ENCODE measurements at places on chromosomes 3 and 15.

- DNase-seq = no peak
Observed at GRCh38 chr15:93488296-93488713, 399.3 kb upstream of the RGMA start.

DNA sequence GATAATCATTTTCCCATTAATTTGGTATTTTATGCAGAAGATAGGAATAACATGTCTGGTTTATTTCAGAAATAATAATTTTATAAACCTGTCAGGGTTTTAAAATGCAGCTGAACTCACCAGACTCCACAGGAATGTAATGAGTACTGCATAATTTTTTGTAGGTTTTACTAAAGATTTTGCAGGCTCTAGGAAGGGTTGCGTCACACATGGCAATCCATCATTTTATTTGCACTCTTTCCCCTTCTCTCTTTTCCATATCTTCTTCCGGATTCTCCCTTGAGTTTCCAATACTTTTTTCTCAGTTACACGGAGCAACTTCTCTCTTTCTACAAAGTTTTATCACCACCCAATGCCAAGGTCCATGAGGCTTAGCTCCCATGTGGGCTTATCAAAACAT is 234.7 kb downstream of the NFKBIZ start:
- DNase-seq = no peak

- no peak for DNase-seq
Observed at GRCh38 chr3:197023241-197023997, 6.2 kb downstream of the MELTF start.

DNA sequence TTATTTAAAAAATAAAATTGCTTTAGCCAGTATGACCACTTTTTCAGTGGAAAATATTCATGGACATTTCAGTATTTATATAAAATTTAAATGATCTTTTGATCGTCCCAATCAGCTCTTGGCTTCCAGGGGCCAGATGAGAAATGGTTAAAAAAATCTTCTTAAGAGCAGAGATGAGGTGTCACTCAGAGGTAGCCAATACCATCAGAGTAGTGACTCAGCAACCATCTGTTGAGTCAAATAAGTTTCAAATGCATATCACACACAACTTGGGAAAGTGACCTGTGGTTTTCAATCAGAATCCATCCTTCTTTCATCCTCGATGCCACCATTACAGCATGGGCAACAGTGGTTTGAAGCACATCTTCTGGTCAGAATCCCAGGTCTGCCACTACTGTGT is 958.8 kb upstream of the NR2F2 start:
- DNase-seq = no peak

DNA sequence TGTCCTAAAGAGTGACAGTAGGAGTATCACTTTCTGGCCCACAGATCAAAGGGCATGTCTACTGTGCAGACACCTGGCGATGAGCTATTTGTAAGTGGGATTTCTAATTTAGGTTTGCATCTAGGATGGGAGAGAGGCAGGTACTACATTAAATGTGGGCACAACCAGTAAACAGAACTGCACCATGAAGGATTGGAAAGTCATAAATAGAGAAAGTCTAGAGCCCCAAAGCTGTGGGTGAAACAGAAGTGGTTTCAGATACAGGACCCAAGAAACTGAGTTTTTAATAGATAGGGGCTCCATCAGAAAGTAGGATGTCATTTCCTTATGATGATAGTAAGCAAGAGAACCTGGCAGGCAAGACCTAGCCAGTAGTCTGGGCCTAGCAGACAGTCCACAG is 35.2 kb upstream of the SPPL2A start:
- no peak for DNase-seq

DNA sequence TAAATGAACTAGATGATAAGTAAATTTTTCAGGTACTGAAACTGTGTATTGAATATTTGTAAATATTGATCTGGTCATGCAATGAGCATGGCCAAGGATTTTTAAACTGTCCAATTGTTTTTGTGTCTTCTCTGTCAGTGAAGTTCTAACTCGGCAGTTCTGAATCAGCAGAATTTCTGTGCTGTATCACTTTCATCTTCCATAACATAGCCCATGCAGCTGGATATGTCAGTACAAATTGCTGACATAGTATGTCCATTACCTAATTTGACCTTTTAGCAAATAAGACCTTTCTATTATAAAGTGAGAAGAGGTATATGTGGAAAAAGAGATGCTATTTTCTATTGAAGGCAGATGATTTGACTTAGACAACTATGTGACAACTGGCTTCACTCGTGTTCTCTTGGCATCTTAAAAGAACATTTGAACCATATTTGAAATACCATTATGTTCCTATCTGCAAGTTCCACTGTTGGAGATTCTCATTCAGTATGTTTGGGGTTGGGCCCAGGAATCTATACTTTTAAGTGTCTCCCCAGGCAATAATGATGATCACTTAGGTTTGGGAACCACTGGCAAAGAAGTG is 90.4 kb downstream of the CMSS1 start:
- DNase-seq = no peak

DNA sequence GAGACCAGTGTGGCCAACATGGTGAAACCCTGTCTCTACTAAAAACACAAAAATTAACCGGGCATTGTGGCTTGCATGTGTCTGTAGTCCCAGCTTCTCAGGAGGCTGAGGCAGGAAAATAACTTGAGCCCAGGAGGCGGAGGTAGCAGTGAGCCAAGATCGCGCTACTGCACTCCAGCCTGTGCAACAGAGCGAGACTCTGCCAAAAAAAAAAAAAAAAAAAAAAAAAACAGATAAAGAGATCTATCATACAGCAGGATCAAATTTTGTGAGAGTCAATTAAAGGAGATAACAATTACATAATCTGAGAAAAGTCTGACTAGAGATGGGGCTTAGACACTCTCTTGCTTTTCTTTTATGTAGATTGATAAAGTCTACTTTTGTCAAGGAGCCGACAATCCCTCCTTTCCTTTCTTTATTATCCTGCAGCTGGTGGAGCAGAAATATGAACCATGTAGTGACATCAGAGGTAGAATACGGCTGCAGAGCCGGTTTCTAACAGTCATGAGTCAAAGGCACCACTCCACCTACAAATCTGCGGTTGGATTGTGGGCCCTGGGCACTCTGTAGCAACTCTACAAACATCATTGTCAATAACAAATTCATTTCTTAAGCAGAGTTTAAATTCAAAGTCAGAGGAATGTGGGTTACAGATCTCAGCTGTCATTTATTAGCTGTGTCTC is 9.0 kb downstream of the C2CD4A start:
- no peak for DNase-seq

DNA sequence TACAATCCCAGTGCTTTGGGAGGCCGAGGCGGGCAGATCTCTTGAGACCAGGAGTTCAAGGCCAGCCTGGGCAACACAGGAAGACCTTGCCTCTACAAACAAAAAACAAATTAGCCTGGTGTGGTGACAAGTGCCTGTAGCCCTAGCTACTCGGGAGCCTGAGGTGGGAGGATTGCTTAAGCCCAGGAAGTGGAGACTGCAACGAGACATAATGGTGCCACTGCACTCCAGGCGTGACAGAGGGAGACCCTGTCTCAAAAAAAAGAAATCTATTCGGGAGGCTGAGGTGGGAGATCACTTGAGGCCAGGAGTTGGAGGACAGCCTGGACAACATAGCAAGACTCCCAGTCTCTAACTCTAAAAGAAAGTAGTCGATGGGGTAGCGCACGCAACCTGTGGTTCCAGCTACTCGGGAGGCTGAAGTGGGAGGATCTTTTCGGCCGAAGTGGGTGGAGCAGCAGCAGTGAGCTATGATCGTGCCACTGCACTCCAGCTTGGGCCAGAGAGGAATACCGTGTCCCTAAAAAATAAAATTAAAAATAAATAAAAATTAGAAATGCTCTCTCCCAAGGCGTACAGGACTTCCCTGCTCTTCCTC is 775 bp downstream of the C3orf33 start:
- no peak for DNase-seq

GRCh38 chr3:77139624-77140023 is 99.7 kb downstream of the ROBO2 start:
- DNase-seq = no peak

GRCh38 chr3:197375001-197375441 is 76.6 kb upstream of the DLG1 start:
- no peak for DNase-seq

DNA sequence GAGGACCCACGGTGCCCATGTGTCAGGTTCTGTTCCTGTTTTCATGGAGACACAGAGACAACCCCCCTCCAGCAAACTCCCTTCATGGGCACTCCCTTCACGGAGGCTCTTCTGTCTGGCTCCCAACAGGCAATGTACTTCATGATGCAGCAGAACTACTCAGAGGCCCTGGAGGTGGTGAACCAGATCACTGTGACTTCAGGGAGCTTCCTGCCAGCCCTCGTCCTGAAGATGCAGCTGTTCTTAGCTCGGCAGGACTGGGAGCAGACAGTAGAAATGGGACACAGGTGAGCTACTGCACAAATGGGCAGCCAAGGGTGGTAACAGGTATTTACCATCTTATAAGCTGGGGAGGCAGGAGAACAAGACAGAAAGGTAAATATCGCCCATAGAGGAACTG is 7.0 kb downstream of the TTC21A start:
- no peak for DNase-seq

GRCh38 chr3:170419557-170420087 is 954 bp downstream of the CLDN11 start:
- DNase-seq = no peak

DNA sequence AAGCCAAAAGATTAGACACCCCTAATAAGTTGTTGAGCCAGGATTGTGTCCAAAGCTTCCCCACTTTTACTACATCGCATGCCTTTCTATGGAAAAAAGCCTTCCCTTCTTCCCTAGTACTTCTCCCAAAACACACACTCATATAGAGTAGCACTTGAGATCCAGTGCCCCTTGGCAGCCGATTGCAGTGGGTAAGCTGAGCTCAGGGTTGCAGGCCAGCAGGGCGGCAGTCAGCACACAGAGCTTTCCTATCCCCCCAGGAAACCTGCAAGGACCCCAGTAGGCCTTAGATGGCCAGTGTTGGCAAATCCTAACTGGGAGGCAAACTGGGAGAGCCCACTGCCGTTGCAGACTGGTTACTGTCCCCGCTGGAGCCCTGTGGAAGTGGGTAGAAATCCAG is 75.7 kb upstream of the C15orf39 start:
- DNase-seq = no peak

- no peak for DNase-seq
Observed at GRCh38 chr3:7877312-7877711, 624.3 kb upstream of the LMCD1 start.

- DNase-seq = no peak
Observed at GRCh38 chr3:14188041-14188754, 9.6 kb downstream of the LSM3 start.

- no peak for DNase-seq
Observed at GRCh38 chr15:82530606-82531379, 9.5 kb downstream of the RPS17 start.

DNA sequence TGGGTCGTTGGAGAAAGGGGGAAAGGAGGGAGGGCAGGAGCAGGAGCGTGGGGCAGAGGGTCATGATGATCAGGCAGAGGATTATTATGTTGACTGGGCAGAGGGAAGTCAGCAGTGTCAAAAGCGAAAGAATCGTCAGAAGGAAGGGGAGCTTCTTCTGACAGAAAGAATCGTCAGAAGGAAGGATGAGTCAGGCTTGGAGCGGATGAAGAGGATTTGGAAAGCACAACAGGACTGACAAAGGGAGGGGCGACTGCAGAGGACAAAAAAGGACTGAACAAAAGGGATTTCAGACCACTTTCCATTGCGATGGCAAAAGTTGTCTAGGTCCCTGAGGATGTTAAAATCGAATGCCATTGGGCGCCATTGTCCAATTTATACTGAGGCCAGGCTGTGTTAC is 1053.5 kb downstream of the SI start:
- no peak for DNase-seq

All from GOT3 (cell line).